ENCODE measurements at places on chromosomes 1 and 21. TPM values are rescaled to one million over a fixed set of nuclear protein-coding genes. Genes with fewer than 3 reads are reported as not detected.

RAB3B gene
- total RNA-seq = 15.2 TPM

MXRA8 gene
- total RNA-seq = 409 TPM

REN gene
- total RNA-seq = 0.67 TPM

SHISA4 gene
- 23.6 TPM for total RNA-seq

RBM11 gene
- not detected for total RNA-seq
